ENCODE measurements at places on chromosomes 1 and 21.

- DNase-seq, result no peak
Observed at GRCh38 chr1:61445269-61445825, 279.6 kb downstream of the TM2D1 start.

- DNase-seq, result no peak
Observed at GRCh38 chr1:20334103-20334502, 43.4 kb downstream of the VWA5B1 start.

- peak; percentile 86 for DNase-seq
Observed at GRCh38 chr1:110477041-110477440, 26.1 kb downstream of the PROK1 start.

- no peak for DNase-seq
Observed at GRCh38 chr1:49104575-49104974, 327.9 kb upstream of the BEND5 start.

- peak; percentile 73 for DNase-seq
Observed at GRCh38 chr1:110155878-110156522, 5.7 kb downstream of the SLC6A17 start.

DNA sequence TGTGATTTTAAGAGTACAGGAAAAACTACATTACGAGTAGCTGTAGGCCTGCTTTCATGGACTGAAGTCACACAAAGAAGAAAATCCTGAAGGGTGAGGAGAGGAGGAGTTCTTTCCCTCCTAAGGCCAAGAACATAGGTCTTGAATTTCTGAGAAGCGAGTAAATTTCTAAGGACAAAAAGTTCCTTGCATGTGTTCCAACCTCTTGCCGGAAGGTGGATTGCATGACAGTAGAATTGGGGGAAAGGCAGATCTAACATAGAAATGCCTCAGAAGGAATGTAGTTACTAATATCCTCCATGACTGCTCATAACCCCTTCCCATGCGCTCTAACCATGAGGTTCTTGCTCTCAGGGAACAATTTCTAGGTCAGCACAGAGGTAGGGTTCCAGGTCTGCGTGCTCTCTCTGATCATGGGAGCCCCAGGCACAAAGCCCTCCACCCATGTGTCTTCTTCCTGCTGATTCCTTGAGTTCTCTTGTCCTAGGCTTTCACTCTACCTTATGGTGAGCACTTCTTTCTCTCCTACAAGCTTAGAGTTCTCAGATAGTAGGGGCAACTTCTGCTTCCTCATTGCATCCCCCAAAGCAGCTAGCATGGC is 13.7 kb downstream of the CD2 start:
- no peak for DNase-seq

DNA sequence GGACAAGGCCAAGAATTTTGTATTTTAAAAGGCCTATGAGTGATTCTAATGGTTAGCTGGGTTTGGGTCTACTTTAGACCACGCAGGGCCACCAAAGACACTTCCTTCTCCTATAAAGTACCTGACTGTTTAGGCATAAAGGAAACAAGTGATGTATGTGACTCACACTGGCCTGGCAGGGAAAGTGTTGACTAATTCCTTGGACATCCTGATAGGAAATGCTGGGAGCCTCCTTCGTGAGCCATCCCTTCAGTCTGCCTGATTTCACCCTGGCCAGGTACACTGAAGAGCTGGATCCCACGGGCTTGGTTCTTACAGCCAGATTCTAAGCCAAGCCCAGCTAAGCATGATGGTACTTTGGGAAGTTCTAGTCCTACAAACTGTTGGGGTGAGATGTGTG is 100.5 kb upstream of the HMGB4 start:
- peak; percentile 93 for DNase-seq

DNA sequence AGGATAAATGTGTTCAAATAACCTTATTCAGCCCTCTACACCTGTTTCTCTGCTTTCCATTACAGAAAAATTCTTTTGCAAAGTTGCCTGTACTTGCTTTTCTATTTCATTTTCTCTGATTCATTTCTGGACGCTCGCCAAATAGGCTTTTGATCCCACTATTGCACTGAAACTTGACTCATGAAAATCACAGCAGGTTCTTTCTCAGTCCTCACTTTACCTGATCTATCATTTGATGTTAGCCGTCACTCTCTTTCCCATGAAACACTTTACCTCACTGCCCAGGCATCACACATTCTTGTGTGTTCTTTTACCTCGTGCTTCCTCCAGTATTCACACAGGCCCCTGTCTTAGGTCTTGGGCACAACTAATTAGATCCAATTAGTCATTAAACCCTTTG is 26.2 kb downstream of the HSPA13 start:
- DNase-seq, result no peak

DNA sequence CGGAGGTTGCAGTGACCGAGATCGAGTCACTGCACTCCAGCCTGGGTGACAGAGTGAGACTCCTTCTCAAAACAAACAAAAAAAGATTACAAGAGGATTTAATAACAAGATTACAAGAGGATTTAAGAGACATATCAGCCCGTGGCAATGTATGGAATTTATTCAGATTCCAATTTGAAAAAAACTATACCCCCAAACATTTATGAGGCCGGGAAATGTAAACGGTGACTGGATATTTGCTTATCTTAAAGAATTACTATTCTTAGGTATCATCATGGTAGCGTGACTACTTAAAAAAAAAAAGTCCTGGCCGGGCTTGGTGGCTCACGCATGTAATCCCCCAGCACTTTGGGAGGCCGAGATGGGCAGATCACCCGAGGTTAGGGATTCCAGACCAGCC is 21.2 kb upstream of the ELK4 start:
- DNase-seq, result no peak

- peak; percentile 54 for DNase-seq
Observed at GRCh38 chr1:156055281-156056048, 883 bp downstream of the LAMTOR2 start.

GRCh38 chr21:46065914-46066551 is 31.9 kb upstream of the COL6A2 start:
- peak; percentile 44 for DNase-seq

DNA sequence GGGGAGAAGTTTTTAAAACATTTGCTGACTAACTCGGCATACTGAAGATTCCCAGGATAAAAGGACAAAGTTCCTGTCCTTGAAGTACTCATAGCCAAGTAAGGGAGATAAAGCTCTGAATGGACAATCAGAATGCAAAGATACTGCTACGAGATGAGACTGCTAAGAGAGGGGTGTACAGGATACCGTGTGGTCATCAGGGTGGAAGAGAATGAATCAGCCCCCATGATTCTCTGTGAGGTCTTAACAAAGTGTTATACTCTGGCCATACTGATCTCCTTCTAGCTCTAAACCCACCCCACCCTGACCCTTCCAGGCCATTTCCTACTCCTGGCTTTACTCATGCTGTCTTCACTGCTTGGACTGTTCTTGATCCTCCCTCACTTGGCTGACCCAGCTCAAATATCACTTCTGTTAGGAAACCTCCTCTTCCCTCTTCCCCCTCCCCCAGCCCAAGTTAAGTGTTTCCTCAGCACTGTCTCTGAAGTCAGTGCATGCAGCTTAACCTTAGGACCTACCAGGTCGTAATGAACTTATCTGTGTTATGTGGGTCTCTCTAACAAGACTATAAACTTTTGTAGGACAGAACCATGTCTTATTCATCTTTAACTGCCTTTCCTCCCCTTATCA is 15.8 kb upstream of the MAGOH start:
- DNase-seq, result peak; percentile 32

DNA sequence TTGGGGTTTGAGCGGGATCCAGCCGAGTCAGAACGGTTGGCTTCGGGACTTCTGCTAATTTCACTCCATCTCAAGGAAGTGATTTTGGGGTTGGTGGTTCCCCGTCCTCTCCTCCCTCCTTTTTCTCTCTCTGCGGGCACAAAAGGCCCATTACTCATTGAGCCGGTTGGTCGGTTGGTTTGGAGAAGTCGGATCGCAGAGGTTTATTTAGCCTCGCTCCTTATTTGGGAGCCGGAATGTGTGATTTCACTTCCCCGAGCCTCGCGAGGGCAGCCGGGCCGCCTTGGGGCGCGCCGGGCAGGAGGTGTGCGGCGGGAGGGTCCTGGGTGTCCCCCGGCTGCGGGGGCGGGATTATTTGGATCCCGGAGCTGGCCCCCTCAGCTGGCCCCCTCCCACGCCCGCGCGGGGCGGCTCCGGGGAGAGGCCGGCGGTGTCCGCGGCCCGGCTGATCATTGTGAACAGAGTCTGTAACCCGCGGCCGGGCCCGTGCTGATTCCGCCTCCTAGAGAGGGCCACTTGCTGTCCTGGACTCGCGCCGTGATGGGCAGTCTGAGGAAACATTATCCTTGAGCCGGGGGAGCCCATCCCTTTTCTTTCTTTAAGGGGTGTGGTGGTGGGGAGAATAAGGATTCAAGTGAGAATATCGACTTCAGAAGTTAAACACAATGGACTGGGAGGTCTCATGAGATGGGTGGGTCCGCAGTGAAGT is 1.2 kb downstream of the MAPKAPK2 start:
- DNase-seq, result peak; percentile 90

GRCh38 chr1:192201303-192201702 is 43.0 kb downstream of the RGS18 start:
- DNase-seq, result no peak

- DNase-seq, result no peak
Observed at GRCh38 chr1:115840605-115841460, at the start of gene NHLH2. TSS of gene NHLH2 (minus strand) at chr1:115841126. CDS start at chr1:115838372, 2,754 bp downstream.

DNA sequence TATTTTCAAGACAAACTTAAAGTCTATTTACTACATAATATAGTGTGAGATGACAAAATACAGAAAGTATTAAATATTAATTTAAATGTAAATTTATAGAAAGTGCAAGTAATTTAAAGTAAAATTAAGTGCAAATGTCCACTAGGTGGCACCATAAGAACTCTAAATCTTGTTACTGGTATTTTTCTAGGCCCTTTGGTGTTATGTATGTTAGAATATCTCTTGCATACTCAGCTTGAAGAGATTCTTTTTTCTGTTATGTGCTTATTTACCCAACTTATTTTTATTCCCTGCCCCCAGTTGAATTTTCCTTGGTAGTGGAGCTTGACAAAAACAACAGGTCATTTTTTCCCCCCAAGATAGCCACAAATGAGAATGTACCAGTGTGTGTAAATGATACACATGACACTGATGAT is 71.5 kb downstream of the RPS6KC1 start:
- DNase-seq, result peak; percentile 70

DNA sequence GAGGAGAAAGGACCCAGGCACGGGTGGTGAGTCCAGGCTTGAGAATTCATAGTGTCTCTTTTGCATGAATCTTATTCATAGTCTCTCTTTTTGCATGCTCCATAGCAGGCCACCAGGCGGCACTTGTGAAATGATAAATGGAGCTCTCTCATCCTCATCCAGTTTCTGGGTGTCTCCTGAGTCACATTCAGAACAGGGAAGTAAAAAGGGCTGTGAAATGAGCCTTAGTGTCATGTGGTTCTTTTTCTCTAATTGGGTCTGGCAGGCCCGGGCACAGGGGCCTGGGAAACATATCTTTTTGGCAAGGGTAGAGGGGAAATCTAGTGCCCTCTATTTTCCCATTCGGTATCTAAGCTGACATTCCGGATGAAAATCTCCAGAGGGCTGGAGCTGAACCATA is 19.1 kb upstream of the NCF2 start:
- peak; percentile 94 for DNase-seq

- no peak for DNase-seq
Observed at GRCh38 chr1:154573168-154573510, 5.6 kb downstream of the CHRNB2 start.

DNA sequence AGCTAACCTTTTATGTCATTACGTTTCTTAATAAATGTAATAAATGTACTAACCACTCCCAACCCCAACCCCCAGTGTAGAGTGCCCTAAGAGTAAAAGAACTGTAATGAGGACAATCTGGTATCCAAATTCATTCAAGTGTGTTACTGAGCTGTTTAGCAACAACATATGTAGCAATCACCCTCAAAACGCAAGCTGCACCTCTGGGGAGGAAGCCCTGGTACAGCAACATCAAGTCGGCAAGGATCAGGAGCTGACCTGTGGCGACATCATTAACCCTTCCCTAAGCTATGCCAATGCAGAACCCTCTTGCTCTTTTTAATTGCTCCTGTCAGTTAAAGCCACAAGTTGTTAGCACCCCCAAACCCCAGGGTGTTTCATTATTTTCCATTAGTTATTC is 47.1 kb downstream of the STX6 start:
- DNase-seq, result no peak

GRCh38 chr1:214270097-214270650 is 10.8 kb upstream of the SMYD2 start:
- peak; percentile 42 for DNase-seq

DNA sequence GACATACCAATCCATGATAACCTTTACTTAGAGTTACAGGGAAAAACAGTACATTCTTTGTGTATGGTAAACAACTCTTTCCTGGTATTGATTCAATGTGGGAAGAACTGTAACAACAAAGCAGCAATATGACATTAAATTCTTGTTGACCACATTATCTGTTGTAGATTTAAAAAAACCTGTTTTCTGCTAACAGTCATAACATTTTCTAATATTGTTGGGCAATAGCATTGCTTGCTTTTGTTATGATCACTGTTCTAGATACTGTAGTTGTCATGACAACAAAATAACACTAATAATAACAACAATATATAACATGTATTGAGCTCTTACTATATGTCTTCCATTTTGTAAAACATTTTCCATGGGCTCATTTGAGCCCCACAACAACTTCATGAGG is 54.2 kb downstream of the PDE4B start:
- DNase-seq, result peak; percentile 41

- DNase-seq, result no peak
Observed at GRCh38 chr1:55938376-55938850, 641.0 kb downstream of the PLPP3 start.

DNA sequence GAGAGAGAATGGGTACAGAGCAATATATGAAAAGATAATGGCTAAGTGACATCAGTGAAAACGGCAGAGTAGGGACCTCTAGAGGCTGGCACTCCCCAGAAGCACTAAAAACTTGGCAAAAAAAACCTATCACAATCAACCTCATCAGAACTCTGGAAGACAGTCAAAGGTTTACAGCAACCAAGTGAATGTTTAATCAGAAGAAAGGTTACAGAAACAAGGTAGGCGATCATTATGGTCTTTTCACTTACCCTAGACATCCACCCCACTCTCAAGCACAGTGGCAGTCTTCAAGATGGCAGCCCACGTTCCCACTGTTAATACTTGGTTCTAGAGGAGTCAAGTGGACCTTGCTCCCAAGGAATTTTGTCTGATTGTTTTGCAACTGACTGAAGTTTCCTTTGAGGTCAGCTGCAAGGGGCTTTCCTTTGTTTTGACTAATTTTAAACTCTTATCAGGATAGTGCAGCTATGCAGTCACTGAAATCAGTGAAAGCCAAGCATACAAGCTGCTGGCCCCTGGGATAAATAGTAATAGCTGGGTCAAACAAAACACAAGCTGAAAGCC is 7.2 kb downstream of the KIFAP3 start:
- DNase-seq, result no peak

DNA sequence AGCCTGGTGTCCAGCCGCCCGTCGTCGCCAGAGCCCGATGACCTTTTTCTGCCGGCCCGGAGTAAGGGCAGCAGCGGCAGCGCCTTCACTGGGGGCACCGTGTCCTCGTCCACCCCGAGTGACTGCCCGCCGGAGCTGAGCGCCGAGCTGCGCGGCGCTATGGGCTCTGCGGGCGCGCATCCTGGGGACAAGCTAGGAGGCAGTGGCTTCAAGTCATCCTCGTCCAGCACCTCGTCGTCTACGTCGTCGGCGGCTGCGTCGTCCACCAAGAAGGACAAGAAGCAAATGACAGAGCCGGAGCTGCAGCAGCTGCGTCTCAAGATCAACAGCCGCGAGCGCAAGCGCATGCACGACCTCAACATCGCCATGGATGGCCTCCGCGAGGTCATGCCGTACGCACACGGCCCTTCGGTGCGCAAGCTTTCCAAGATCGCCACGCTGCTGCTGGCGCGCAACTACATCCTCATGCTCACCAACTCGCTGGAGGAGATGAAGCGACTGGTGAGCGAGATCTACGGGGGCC is 1.2 kb downstream of the OLIG2 start:
- peak; percentile 32 for DNase-seq
